ENCODE measurements at places on chromosomes 12 and 14.

DNA sequence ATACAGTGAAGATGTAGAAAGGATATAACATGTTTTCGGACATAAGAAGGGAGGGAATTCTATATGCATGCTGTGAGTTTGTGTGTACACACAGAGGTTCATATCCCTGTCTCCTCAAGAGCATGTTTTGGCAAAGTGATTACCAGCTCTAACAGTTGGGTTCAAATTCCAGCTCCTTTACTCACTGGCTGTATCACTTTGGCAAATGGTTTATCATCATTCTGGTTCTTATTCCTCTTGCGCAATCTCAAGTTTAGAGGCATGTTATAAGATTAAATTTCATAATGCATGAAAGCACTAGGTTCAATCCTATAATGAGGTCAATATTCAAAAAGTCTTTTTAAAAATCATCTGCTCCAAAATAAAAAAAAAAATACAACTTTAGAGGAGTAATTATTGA lies 107.7 kb upstream of the LRFN5 start:
- no peak for DNase-seq

DNA sequence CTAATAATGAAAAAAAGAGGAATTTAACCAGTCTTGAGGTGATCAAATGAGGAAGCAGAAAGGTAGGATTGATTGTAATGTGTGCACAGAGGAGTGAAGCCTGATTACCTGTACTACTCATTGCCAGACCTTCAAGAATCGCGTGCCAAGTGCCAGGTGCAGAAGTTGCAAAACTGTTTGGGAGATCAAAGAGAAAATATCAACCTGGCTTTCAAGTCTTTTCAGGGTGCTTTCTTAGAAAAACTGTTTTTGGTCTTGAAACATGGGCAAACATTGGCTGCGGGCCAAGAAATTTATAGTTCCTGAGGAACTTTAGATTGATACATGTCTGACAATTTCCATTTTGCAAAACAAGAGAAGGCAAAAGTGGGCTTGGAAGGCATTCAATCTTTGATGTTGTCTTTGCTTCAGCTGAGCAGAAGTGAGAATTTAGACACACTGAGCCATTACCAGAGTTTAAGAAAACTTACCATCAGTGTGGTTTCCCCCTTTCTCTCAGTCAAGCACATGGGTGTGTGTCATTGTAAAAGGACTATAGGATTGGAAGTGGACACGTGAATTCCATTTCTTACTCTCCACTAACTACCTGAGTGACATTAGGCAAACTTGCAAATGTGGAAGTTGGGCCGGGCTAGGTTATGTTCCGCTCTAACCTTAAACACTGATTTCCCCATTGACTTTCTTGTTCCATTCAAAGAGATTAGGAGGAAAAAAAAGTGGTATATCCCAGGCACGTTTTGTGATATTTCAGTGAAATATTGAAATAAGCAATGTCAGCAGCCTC lies 486.2 kb downstream of the DIO2 start:
- no peak for DNase-seq

DNA sequence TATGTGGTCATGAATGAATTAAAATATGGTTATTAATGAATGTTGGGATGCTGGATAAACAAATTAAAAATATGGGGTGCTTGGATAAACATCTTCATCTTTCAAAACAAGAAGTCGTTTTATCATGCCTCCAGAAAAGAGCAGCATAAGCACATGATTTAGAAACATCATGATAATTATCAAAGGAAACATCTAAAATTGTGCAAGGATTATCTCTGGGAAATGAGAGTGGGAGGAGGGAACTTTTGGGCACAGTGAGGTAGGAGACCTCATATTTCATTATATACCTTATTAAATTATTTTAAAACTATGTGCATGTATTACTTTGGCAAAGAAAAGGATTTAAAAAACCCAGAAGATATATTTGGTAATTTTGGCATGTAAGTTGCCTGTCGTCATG lies 8.9 kb downstream of the C3AR1 start:
- DNase-seq = no peak

GRCh38 chr12:123445388-123446332 lies 9.2 kb upstream of the RILPL2 start:
- no peak for DNase-seq

DNA sequence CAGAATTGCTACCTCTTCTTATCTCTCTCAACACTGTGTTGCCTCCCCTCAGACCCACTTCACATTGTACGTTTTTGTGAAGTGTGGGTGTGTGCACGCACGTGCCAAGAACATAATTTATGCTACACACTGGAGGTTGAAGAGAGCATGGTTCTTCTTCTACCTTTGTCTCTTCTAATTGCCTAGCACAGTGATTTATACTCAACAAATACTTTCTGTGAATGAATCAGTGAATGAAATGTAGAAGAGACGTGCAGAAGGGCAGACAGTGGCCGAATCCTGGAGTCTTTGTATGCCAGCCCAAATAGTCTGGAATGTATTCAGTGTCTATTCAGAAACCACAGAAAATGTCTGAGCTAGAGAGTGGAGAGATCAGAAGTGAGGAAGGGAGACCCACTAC lies 4.6 kb upstream of the SAMD4A start:
- no peak for DNase-seq

DNA sequence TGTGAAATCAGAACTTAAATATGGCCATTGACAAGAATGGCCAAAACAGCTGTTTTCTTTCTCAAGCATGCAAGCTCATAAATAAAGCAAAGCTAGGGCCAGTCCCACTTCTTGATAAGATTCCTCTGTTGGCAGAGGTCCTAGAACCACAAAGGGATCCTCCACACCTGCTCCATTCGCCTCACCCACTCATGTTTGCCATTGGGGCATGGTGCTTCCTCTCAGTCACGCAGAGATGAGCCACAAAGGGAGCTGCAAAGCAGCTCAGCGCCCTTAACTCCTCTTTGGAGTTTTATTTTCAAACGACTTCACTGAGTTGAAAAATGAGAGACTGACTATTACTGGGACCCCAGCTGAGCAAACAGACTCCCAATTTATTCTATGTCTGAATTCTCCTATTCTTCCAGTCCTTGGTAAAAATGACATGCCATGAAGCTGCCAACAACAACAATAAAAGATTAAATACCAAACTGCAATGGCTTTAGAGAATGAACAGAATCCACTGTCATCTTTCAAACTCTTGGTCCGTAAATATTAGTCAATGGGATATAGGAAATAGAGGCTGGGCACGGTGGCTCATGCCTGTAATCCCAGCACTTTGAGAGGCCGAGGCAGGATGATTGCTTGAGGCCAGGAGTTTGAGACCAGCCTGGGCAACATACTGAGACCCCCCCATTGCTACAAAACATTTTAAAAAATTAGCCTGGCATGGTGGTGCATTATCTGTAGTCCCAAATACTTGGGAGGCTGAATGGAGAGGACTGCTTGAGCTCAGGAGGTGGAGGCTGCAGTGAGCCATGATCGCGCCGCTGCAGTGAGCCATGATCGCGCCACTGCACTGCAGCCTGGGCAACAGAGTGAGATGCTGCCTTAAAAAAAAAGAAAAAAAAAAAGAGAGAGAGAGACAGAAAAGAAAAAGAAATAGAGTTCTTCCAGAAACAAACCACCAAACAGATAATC lies 16.4 kb downstream of the MANSC1 start:
- no peak for DNase-seq

DNA sequence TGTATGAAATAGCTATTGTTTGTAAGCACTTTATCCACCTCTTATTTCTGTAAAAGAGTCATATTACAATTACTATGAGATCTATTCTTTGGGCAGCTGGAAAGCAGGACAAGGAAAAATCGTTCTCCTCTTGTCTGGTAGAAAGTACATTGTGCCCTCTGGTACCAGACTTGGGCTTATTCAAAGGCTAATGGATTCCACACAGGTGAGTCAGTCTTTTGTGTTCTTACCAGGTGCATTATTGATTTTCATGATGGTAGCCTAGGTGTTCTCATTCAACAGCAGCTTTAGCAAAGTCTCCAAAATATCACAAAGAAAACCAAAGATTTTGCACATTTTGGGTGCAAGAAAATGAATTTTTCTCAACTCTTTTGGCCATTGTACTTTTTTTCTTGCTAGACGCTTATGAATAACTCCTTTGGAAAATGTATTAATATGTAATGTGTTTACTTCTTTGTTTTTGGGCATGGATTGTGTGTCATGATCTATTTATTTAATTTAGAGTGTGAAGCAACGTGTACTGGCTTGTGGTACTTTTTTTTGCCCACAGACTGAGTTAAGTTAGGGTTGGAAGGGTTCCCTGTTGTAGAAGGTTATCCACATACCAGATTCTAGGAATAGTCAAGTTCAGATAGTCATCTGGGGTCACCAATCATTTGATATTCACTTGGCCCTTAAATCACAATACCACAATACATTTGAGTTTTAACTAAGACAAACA lies 26.2 kb downstream of the MNAT1 start:
- no peak for DNase-seq

GRCh38 chr14:79043194-79043889 lies 873.2 kb downstream of the NRXN3 start:
- DNase-seq = no peak

DNA sequence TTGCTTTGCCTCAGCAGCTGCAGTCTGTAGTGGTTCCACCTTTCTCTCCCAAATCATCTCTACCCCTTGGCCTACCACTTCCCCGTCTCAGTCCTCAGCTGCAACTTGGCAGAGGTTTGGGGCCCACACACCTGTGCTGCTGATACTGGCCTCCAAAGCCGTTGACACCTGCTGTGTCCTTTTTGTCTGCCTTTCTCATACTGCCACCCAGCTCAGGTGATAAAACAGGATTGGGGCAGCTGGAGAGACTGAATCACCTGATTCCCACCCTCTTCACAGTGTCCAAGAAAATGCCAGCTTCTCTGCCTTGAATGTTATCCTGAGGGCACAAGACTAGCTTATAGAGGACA lies 103.7 kb downstream of the ETV6 start:
- no peak for DNase-seq

- no peak for DNase-seq
Measured at GRCh38 chr12:14275886-14276285, 89.6 kb upstream of the ATF7IP start.

GRCh38 chr12:110270125-110270962 lies 10.7 kb upstream of the ATP2A2 start:
- no peak for DNase-seq

GRCh38 chr14:55399852-55400251 lies 11.8 kb downstream of the ATG14 start:
- DNase-seq = no peak

DNA sequence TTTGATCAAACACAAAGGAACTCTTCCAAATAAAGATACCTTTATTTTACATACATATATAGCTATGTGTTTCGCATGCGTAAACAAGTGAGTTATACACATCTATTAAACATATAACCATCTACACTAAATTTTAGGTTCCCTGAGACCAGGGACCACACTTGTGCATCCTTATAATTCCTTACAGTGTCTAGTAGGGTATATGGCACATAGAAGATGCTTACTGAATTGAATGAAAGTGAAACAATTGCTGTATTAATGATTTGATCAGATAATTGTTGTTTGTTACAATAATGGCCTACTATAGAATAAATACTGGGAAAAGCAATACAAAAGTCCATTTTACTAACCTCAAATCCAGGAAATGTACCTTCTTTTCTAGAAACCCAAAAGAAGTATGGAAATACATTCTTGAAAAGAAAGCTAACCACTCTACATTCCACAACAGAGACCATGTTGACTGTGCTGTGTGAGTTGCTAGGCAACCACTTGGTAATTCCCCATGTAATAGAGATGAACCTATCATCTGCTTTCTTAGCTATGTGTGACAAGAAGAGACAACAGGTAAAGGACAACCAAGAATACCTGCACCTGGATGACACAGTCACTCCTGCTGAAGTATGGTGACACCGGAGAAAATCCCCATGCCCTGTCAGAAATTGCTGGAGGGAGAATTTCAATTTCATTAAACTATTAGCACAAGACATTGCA lies 11.9 kb upstream of the CIPC start:
- no peak for DNase-seq

DNA sequence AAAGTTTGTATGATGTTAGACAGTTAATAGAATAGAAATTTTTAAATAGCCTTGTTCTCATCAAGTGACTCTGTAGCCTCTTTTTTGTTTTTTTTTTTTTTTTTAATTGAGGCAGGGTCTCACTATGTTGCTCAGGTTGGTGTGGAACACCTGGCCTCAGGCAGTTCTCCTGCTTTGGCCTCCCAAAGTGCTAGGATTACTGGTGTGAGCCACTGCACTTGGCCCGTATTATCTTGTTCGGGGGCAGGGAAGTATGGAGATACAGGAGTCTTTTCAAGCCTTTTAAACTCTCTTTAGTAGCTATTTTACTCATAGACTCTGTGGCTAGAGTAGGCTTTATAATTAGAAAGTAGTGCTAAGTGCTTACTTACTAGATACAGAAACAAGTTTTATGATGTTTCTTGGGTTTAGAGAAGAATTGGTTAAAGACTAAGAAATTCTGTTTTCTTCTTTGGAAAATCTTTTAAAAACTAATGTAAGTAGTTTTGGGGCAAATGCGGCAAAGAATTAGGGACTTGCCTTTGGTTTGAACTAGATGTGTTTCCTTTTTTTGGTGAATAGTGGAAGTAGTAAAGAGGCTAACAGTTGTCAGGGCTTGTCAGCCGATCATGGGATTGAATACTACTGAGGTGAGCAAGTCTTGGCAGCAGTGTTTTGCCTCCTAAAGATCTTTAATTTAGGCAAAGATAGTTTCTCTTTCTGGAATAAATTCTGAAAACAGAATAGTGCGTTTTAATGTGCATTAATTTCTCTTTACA lies 31.3 kb downstream of the FBXO34 start:
- DNase-seq = no peak

DNA sequence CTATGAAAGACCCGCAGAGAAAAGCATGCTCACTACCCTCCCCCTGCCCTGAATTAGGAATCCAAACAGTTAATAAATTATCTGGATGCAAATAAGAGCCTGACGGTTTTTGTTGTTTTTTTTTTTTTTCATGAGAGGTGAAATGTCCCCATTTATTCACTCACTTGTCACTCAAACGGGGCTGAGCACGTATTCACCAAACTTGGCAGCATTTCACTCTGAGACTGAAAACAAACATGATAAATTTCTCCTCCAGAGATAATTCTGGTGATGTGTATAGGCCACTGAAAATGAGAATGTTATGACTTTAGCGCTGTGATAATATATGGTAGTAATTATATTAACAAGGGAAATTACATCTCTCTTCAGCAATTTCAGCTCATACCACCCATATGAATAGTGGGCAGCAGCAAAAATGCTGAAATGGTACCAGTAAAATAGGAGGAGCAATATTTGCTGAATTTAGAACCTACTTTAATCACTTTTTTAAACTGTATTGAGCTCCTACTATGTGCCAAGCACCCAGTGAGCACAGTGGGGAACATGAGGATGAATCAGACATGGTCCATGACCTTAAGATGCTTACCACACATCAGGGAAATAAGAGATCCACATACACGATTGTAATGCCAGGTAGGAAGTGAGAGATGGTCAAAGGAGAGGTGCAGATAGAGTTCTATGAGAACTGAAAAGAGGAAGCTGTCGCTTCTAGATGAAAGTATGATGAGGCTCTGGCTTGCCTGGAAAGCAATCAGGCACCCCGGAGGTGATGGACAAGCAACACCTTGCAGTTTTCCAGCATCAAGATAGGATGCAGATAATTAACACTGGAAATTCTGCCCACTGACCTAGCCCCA lies 286.5 kb upstream of the TMPO start:
- DNase-seq = no peak

GRCh38 chr12:96878704-96879103 lies 28.4 kb upstream of the NEDD1 start:
- no peak for DNase-seq

GRCh38 chr12:45509187-45509586 lies 220.3 kb upstream of the ARID2 start:
- DNase-seq = no peak

All from stimulated activated CD4-positive, alpha-beta T cell treated with anti-CD3 and anti-CD28 coated beads, Interleukin-15, amount 100 ng/mL, for 24 hours (primary cell).